Smooth muscle cell of bladder (primary cell): ENCODE measurements at places on chromosomes 11 and 22. TPM values are rescaled to one million over a fixed set of nuclear protein-coding genes. Genes with fewer than 3 reads are reported as not detected.

SCN2B gene
- total RNA-seq = under 0.01 TPM in 1 of 2 replicates, not detected in the other

VPREB1 gene
- not detected in 2 replicates for total RNA-seq

MB gene
- total RNA-seq = not detected in 2 replicates

DEFB131B gene
- total RNA-seq = not detected in 2 replicates

ABCG4 gene
- total RNA-seq = 0.14 and 0.18 TPM in 2 replicates

TEX12 gene
- 0.14 and 0.28 TPM in 2 replicates for total RNA-seq

PRG3 gene
- total RNA-seq = not detected in 2 replicates

CTSF gene
- 15.9 and 21.3 TPM in 2 replicates for total RNA-seq

FXYD2 gene
- total RNA-seq = not detected in 2 replicates

F2 gene
- 0.14 and 0.18 TPM in 2 replicates for total RNA-seq

OR5AR1 gene
- total RNA-seq = not detected in 2 replicates

KCTD14 gene
- 0.09 and 0.28 TPM in 2 replicates for total RNA-seq

FAM180B gene
- 0.09 TPM in 1 of 2 replicates, not detected in the other for total RNA-seq

TRIM48 gene
- not detected in 2 replicates for total RNA-seq

FAM118A gene
- 17.0 and 46.1 TPM in 2 replicates for total RNA-seq
